NCI-H524 (cell line): ENCODE measurements at places on chromosomes 12 and 14.

DNA sequence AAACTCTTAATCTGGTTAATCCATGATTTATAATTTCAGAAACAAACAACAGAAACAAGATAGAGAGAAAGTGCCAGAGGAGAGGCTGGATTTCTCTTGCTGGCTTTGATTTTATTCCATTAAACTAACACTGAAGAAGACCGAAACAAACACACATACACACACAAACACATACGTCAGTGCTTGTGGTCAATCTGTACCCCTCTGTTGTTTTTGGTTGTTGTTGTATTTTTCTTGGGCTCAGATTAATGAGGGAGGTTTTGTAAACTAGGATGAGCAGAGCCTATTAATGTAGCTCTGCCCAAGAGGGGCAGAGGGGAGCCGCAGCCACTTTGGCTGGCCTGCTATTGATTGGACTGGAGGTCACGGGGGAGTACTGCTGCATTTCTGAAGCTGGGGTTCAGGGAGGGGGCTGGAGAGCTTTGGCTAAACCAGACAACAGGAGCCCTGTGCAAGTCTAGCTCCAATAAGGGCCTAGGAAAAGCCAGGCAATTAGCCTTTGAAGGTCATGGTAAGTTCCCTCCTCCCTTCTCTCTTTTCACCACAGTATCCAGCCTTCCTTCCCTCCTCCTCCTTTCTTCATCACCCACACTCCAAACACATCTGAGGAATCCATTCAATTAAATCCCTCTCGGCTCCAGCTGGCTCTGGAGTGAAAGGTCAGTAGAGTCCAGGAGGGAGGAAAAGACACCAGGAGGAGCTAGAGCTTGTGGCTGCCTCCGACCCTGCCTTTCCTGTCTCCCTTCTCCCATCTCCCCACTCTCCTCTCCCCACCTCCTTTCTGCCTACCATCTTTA is 344.1 kb upstream of the LMO3 start:
- DNase-seq: no peak

DNA sequence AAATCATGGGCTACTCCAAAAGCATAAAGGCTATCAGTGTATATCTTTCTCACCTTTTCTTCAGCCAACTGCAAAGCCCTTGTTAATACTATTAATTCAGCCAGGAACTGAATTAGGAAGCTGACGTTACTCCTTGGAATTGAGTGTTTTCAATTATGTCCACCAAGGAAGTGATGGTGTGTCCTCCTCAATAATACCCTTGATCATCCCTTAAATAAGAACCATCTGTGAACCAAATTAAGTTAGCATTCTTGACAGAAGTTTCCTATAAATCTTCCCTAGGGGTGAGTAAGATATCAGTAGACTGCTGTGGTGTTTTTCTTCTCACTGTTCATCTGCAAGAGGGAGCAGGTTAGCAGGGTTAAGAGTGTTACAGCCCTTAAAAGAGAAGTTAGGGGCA is 252.3 kb upstream of the AVPR1A start:
- DNase-seq: no peak

DNA sequence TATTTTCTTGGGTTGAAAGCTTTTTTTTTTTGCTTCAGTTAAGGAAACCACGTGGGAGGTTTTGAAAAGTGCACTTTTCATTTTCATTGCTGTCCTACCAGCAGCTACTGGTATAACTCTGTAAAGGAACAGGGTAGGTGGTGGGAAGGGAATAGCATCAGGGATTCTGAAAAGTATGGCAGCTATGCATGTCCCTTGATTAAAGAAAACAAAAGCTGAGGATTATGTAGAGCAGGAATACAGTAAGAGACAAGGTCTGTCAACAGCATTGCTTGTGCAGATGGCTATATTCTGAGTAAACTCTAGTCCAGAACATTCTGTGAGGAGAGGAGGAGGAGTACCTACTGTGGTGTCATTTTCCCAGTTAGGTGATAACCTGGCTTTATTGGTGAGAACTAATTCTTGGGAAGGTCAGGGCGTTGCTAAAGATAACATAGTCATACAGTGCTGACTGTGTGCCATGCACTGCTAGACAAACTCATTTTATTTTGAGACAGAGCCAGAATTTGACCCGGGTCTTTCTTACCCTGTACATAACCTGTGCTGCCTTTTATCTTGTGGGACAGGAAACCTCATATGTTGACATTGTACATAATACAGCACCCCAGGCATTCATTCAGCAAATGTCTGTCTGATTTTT is 80.3 kb upstream of the TRAF3 start:
- DNase-seq: no peak

- DNase-seq: no peak
These were observed 9.6 kb upstream of the EP400 start for GRCh38 chr12:131940141-131940547.

GRCh38 chr14:67734675-67735074 is 33.0 kb downstream of the RDH12 start:
- DNase-seq: no peak

DNA sequence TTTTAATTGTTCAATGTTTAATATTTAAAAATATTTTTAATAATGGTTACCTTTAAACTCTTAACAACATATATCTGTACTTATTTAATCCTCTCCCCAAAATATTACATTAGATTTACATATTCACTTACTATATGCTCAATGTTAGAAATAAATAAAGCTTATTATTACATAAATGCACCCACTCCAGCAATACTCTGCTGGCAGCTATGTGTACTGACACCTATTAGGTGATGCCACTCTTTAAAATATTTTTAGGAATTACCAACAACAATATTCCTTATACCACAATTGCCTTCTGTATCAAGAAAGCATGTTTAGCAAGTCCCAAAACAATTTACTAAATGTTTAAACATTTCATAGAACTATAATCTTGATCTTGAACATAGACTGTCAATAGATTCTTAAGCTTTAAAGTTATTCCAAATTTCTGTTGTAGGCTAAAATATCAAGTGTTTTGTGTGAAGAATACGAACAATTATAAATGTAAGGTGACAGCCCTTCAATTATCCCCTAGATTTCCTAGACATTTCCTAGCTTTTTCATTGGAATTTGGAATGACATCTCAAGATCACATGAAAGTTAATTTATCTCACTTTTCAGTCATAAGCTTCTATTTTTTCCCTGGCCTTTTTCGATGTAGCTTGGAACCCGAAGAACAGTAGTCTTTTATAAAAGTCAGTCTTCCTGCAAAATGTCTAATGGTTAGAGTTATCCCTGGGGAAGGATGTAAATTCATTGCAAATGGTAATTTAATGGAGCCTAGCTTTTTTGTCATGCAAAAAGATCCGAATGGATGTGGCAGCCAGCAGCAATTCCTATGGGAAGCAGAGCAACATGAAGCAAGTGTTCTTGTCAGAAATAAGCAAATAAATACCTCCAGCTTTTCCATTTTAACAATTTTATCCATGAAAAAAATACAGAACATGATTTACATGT is 907.5 kb upstream of the ATXN7L3B start:
- DNase-seq: no peak

DNA sequence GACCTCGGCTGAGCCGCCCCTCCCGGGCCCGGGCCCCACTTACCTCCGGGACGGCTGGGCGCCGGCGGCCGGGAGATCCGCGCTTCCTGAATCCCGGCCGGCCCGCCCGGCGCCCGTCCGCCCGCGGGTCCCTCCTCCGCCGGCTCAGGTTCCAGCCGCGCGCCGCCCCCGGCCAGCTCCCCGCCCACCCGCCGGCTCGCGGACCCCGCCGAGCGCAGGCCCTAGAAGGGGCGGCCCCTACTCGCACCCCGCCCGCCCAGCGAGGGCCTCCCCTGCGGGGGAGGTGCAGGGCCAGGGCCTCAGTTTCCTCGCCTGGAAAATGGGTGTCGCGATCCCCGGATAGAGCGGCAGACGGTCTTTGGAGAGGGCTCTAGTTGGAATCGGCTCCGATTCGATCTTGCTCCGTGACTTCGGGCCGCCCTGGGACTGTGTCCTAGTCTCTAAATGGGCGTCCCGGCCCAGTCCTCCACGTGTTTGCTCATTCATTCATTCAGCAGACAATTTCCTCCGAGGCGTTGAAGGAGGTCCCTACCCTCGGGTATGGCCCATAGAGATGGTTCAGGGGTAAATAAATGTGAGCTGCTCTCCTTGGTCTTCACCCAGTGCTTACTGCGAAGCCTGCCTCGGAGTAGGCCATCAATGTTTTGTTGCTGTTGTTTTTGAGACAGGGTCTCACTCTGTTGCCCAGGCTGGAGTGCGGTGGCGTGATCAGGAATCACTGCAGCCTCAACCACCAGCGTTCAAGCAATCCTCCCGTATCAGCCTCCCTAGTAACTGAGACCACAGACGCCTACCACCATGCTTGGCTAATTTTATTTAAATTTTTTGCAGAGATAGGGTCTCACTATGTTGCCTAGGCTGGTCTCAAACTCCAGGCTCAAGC is at the start of gene TRPV4:
Gene TRPV4 (minus strand): TSS at position 92 of the 883 bp plus-strand sequence. CDS start 18,602 bp downstream, outside the sequence.
- DNase-seq: no peak
